CD4-positive, alpha-beta T cell treated with Interleukin-4 for 4 hours (primary cell): ENCODE measurements at places on chromosomes 5 and 9.

GRCh38 chr5:1647580-1647979 is 123.8 kb upstream of the LPCAT1 start:
- DNase-seq = no peak

- DNase-seq = no peak
Observed at GRCh38 chr5:154042766-154043165, 4.0 kb downstream of the MFAP3 start.

GRCh38 chr5:126354012-126354857 is 69.0 kb upstream of the GRAMD2B start:
- peak; percentile 41 for DNase-seq

GRCh38 chr9:135009794-135010585 is 77.5 kb upstream of the OLFM1 start:
- no peak for DNase-seq

GRCh38 chr9:88960632-88961031 is 30.6 kb upstream of the S1PR3 start:
- DNase-seq = no peak

- DNase-seq = no peak
Observed at GRCh38 chr5:142225141-142225540, 99.7 kb downstream of the SPRY4 start.

GRCh38 chr9:33435821-33436277 is 11.5 kb downstream of the AQP3 start:
- no peak for DNase-seq

GRCh38 chr5:174459071-174459702 is 265.2 kb upstream of the MSX2 start:
- DNase-seq = no peak
